ENCODE measurements at places on chromosomes 13 and 19.

DNA sequence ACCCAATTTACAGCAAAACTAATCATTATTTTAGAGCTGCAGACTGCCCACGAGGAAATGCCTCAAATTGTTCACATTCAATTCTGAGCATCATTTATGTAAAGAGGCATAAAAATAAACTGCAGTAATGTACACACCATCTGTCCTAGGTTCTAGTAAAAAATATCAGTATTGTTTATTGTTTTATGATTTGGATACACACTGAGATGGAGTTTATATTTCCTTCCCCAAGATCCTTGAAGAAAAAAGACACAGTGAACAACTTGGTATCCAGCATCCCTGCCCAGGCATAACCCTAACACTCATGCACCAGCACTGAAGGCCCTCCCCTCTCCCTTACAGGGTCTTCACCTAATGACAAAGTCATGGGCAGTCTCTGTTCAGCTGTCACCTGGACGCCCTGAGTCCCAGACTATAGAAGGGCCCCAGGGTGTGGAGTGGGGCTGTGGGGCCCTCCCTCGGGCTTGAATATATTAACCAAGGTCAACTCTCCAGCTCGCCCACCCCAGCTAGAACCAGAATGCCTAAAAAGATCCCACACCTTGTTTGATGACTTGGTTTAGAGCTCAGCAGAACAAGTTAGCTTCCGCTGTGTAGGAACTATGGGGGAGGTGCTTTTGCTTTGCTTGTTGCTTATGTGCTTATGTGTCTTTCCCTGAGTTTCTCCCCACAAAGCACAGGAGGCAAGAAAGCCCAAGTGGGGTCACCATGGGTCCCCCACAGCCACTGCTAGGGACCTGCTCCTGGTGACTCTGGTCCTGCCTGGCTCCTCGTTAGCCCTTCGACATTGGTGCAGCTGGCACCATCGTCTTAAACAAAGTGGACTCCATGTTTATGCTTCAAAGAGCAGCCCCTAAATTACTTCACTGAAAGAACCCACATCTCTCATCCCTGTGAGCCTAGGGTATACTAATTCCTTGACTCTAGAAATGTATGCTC, 111.1 kb downstream of the COL4A1 start:
- DNase-seq: no peak

- no peak for DNase-seq
These were observed 24.6 kb downstream of the CYP4F22 start for GRCh38 chr19:15532779-15533521.

- no peak for DNase-seq
These were observed 24.6 kb downstream of the CAB39L start for GRCh38 chr13:49419276-49419675.

- no peak for DNase-seq
These were observed 6.9 kb downstream of the NOSIP start for GRCh38 chr19:49573425-49573824.

- DNase-seq: no peak
These were observed 18.8 kb upstream of the SPC24 start for GRCh38 chr19:11174336-11174735.

DNA sequence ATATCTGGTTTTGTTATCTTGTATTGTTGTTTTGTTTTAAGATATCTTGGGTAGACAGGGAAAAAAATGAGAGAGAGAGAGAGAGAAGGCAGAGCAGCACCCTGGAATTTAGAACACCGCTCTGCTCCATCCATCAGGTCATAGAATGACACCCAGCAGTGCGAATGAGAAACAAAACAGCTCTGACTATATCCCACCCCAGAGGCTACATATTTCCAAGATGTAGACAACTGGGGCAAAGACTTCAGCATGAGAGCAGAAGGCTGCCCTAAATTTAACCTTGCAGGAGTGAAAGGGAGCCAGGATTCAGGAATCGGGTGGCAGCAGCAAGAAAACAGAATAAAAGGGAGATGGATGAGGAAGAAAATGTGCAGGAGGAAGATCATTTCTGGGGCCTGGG, 46.5 kb downstream of the TNFSF13B start:
- no peak for DNase-seq

- DNase-seq: no peak
These were observed 3.9 kb upstream of the FOXO1 start for GRCh38 chr13:40670307-40670706.

- no peak for DNase-seq
These were observed 7.1 kb downstream of the UBE2S start for GRCh38 chr19:55400281-55401087.

DNA sequence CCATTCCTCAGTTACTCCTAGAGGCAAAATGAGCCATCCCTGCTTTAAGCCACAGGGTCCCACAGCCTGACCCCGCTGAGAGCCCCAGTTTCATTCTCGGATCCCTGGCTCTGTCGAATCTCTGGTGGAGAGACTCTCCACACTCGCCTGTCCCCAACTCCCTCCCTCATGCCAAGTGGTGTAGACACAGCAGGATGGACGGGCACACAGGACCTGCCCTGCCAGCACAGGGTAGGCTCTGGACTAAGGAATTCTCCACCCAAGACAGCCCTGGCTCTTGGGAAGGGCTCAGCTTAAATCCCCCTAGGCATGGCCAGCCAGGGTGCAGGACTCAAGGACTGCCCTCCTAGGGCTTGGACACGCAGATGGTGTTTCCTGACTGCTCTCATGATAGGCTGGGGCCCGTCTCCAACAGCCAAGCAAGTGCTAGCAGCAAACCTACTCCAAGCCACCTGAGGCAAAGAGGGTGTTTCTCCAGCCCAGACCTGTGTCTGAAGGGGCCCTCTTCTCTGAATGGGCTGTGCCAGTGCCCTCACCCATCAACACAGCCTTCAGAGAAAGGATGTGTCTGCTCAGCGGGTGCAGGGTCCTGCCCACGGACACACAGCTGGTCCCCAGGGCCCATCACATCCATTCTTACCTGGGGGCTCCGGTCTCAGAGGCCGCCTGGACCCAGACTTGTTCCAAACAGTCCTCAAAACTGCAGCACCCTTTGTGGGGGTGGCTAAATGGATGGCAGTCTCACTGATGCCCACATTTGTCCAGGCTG, 65.3 kb downstream of the PEPD start:
- DNase-seq: no peak

- no peak for DNase-seq
These were observed 86.5 kb downstream of the TSHZ3 start for GRCh38 chr19:31262725-31263191.

DNA sequence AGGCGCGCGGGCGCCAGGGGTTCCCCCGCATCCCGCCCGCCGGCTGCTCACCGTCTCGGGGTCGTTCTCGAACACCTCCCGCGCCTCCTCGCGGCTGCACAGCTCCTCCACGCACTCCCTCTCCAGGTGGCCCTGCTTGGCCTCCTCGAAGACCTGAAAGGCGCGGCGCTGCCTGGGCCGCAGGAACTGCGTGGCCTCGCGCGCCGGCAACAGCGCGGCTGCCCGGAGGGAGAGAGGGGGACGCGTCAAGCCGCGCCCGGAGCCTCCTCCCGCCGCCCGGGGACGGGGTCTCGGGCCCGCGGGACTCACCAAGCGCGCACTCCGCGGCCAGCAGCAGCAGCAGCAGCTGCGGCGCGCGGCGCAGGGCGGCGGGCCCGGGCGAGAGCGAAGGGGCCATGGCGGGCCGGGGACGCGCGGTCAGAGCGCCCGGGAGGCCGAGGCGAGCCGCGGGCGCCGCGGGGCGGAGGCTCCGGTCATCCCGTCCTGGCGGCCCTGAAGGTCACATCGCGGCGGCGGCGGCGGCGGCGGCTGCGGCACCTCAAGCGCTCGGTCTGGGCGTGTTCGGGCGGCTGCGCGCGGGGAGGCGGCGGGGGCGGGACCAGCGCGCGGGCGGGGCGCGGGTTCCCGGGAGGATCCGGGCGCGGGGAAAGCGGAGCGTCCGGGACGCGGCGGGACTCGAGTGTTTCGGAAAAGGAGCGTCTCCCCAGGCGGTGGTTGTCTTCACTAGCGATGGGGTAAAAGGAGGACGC, at the start of gene GAS6:
GAS6 (minus strand) TSS at position 553 of the 749 bp plus-strand sequence; CDS start at position 397, 156 bp downstream.
- DNase-seq: peak; percentile 47

GRCh38 chr13:76499891-76500290, 386.3 kb downstream of the KCTD12 start:
- DNase-seq: no peak

- DNase-seq: no peak
These were observed 27.8 kb upstream of the F2RL3 start for GRCh38 chr19:16861011-16861410.

GRCh38 chr13:73077865-73078264, 19.1 kb downstream of the KLF5 start:
- no peak for DNase-seq

DNA sequence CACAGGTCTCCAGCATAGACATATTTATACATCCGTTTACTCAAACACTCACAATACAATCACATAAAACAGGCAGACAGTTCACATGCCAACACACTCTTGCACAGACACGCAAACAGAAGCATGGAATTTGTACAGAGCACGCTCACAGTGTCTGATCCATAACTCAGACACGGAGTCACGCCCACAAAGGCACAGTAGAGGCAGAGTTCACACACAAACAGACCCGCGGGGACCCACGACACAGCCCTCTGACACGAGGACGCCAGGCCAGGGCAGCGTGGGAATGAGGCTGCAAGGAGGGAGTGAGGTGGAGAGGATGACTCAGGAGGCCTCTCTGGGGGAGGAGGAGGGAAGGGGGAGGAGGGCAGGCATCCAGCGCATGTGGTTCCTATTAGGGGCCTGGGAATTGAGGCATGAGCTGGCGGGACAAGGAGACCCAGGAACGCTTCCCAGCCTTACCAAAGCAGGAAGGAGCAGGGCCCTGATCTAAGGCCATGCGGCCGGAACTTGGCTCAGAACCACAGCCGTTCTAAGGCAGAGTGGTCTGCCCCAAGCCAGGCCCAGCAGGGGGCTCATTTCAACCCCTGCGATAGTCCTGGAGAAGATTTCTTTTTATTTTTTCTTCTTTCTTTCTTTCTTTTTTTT, 9.1 kb upstream of the OLFM2 start:
- DNase-seq: no peak
